ENCODE measurements at places on chromosomes 1 and 21.

GRCh38 chr1:167454304-167454893, 63.9 kb downstream of the CD247 start:
- DNase-seq, result peak; percentile 45

DNA sequence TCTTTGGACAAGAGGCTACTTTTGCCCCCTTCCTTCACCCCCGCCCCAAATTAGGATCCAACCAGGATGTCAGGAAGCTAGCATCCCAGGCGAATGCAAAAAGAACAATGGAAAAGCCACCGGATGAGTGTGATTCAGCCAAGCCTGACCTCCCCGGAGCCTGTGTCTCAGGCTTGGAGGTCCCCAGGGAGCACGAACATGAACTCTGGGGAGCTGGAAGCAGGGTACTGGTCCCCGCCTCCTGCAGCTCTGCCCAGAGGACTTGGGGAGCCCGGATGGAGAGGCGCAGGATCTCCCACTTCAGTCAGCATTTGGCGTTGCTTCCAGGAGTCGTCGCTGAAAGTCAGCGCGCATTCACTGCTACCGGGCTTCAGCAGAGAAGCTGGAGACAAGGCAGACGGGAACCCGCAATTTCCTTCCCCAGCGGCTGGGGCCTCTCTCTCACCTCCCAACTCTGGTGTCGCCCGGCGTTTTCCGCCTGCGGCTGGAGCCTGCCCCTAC, 1.8 kb upstream of the TBX15 start:
- no peak for DNase-seq

- DNase-seq, result no peak
Measured at GRCh38 chr1:29679828-29680558, 443.7 kb downstream of the PTPRU start.

DNA sequence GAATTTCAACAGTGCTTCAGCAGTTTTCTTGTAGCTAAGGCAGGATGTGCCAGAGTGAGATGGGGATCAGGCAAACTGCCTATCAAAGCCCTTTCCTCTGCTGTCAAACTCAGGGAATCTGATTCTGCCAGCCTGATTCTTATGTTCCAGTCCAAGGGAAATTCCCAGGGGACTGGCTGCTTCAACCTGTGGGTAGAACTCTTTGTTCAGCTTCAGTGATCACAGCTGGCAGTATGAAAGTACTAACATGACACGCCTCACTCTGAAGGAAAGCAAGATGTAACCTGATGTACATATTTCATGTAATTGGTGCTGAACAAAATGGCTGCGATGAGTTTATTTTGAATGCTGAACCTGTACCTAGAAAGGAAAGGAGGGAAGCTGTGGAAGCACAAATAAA, 40.1 kb upstream of the SLC5A9 start:
- no peak for DNase-seq

GRCh38 chr1:29371332-29371731, 135.0 kb downstream of the PTPRU start:
- no peak for DNase-seq

- peak; percentile 78 for DNase-seq
Measured at GRCh38 chr1:24481101-24481500, 21.5 kb upstream of the RCAN3 start.
